ENCODE measurements at places on chromosomes 16 and 17. TPM values are rescaled to one million over a fixed set of nuclear protein-coding genes. Genes with fewer than 3 reads are reported as not detected.

ERN1 gene
- total RNA-seq: 45.1 TPM

DNAI2 gene
- total RNA-seq: not detected

MMP28 gene
- 3.5 TPM for total RNA-seq

CRYBA1 gene
- not detected for total RNA-seq

DNA sequence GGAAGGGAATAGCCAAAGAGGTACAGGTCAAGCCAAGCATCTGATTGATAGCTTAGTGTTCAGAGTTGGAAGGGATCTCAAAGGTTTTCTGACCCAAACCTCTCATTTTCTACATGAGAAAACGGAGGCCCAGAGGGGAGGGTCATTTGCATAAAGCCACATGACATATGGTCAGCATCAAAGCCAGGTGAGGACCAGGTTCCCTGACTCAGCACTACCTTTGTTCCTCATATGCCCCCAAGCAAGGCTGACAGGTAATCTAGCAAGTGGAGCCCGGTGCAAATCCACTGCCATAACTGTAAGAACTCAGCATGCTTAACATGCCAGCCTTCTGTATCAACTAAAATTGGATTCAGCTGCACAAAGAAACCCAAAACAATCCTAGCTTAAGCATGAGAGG lies 28.2 kb upstream of the CCL1 start:
- DNase-seq: no peak

DNA sequence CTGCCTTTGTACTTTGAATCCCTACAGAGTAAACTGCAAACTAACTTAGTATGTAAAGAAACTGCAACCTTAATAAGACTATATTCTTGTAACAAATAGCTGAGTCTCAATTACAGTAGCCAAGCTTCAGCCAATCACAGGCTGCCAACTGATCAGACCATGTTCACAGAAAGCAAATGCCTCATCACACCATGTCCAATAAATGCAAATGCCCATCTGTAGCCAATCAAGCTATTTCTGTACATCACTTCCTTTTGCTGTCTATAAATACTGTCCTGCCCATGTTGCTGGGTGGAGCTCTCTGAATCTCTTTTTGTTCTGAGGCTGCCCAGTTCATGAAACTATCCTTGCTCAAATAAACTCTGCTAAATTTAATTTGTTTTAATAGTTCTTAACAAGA lies 531.7 kb upstream of the TOM1L1 start:
- no peak for DNase-seq

DNA sequence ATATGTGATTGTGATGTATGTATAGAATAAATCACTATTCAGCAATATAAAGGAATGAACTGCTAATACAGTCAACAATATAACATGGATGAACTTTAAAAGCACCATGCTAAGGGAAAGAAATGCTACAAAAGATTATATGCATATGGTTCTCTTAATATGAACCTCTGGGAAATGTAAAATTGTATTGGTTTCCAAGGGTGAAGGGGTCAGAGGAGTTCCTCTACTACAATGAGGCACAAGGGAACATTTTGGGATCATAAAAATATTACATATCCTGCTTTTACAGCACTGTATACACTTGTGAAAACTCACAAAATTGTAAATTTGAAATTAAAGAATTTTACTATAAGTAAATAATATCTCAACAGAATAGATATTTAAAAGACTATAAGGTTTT lies 111.4 kb downstream of the CA10 start:
- DNase-seq: no peak

- DNase-seq: no peak
Observed at GRCh38 chr16:87129771-87130170, 187.4 kb downstream of the C16orf95 start.

- peak; percentile 82 for DNase-seq
Observed at GRCh38 chr17:62653002-62653825, 25.7 kb downstream of the MRC2 start.

- DNase-seq: no peak
Observed at GRCh38 chr16:78473031-78473699, 373.7 kb downstream of the WWOX start.

- DNase-seq: no peak
Observed at GRCh38 chr16:69928856-69929400, 22.2 kb upstream of the CLEC18A start.

- no peak for DNase-seq
Observed at GRCh38 chr17:74999523-74999922, 12.1 kb downstream of the CDR2L start.

DNA sequence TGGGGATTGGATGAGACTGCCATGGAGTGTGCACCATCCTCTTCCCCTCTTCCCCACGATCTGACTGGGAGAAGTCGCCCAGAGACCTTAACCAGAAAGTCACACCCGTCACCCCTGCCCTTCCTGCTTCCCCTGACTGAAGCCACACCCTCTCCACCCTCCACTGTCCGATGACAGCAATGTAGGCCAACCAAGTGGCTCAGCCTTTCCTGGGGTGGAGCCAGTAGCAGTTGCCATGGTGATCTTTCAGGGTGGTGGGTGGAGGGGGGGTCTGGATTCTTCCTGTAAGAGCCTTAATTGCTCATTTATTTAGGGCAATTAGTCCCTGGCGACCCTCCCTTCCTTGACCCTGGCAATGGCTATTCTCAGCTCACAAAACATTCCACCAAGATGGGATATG lies 37.5 kb upstream of the PHB1 start:
- DNase-seq: no peak

GRCh38 chr17:43718544-43718943 lies 40.0 kb downstream of the SOST start:
- DNase-seq: no peak

DNA sequence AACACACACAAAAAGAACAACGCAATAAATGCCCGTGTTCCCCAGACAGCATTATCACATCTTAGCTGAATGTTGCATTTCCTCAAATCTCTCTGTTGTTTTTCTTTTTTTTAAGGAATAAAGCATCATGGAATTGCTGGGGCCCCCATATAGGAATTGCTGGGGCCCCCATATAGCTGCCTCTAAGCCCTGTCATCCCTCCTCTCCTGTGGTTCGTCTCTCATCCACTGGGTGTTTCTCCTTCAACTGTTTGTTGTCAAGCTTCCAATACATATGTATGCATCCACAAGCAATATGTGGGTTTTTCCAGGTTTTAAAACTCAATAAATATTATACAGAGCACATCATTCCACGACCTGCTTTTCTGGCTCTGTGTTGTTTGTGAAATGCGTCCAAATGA lies 43.2 kb downstream of the HSBP1 start:
- DNase-seq: no peak

- DNase-seq: peak; percentile 63
Observed at GRCh38 chr16:74770831-74771526, 3.6 kb downstream of the FA2H start.

- peak; percentile 20 for DNase-seq
Observed at GRCh38 chr17:73724990-73725389, 80.7 kb upstream of the SDK2 start.

GRCh38 chr16:4687946-4688673 lies 5.3 kb upstream of the NUDT16L1 start:
- DNase-seq: peak; percentile 79
